Right lobe of liver (tissue), 6 donors: ENCODE measurements at places on chromosomes 6 and 20. TPM values are rescaled to one million over a fixed set of nuclear protein-coding genes. Genes with fewer than 3 reads are reported as not detected.

GRCh38 chr20:5893621-5894020 is 56.7 kb downstream of the TRMT6 start:
- DNase-seq = no peak
- no peaks in the 10 kb centered on the region for H3K36me3 ChIP-seq
- H3K27ac ChIP-seq = no peak overlapping the region
- H3K4me3 ChIP-seq = no peak overlapping the region

- H3K36me3 ChIP-seq = no peaks in the 10 kb centered on the region
- no peaks in the 10 kb centered on the region for H3K4me1 ChIP-seq
- DNase-seq = no peak
- no peak overlapping the region for H3K4me3 ChIP-seq
- no peaks in the 10 kb centered on the region for H3K27me3 ChIP-seq
Observed at GRCh38 chr20:37262505-37262904, 891 bp upstream of the GHRH start.

TCF15 gene
- not detected for total RNA-seq

DNA sequence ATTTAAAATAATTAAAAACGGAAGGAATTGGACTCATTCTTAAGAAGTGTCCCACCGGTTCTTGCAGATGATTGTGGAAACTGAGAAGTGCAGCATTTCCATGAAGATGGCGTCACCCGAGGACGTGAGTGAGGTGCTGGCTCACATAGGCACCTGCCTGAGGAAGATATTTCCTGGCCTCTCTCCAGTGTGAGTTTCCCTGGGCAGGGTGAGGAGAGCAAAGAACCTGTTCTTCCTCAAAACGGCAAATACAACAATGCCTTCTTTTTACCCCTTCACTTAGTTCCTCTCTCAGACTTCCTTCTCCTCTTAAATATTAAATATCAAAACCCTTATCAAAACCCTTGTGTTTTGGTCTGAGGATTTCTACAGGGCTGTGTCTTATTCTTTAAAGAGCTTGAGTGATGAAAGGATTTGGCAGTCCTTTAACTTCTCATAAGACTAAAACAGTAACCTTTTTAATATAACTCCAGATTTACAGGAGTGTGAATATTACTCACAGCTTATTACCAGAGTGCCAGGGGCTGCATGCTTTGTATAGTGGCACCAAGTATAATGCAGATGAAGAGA is 156.3 kb downstream of the CARMIL1 start:
- DNase-seq = no peak
- no peak overlapping the region for H3K27ac ChIP-seq
- H3K36me3 ChIP-seq = no peaks in the 10 kb centered on the region
- no peaks in the 10 kb centered on the region for H3K4me1 ChIP-seq
- no peak overlapping the region for H3K4me3 ChIP-seq

C20orf144 gene
- 0.18 TPM for total RNA-seq

DCDC2 gene
- total RNA-seq = 0.74 TPM

DNA sequence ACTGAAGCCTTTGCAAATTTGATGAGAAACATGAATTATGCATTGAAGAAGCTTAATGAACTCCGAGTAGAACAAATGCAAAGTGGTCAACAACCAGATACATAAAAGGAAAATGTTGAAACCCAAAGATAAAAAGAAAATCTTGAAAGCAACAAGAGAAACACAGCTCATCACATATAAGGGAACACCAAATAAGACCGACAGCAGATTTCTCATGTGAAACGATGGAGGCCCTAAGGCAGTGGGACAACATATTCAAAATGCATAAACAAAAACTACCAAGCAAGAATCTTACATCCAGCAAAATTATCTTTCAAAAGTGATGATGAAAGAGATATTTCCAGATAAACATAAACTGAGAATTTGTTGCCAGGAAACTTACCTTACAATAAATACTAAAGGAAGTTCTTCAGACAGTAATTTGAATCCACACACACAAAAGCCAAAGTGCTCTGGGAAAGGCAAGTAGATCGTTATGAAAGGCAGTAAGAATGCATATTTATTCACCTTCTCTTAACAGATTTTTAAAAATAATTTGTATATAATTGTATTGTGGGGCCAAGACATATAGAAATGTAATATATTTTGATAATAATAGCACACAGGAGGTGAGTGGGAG is 22.5 kb downstream of the SLC52A3 start:
- H3K4me1 ChIP-seq = no peaks in the 10 kb centered on the region
- no peak overlapping the region for H3K4me3 ChIP-seq

GRCh38 chr6:98836962-98837944 is 2.9 kb downstream of the POU3F2 start:
- H3K36me3 ChIP-seq = no peaks in the 10 kb centered on the region
- H3K4me3 ChIP-seq = no peak overlapping the region
- H3K27me3 ChIP-seq = peaks cover 75% of the 10 kb centered on the region
- no peak for DNase-seq
- H3K4me1 ChIP-seq = no peaks in the 10 kb centered on the region

BEND6 gene
- total RNA-seq = not detected

- H3K4me1 ChIP-seq = no peaks in the 10 kb centered on the region
- no peaks in the 10 kb centered on the region for H3K27me3 ChIP-seq
- H3K36me3 ChIP-seq = no peaks in the 10 kb centered on the region
Observed at GRCh38 chr6:68880050-68880813, 245.2 kb downstream of the ADGRB3 start.

TMEM200A gene
- 0.18 TPM for total RNA-seq

GRCh38 chr6:149782337-149782736 is 32.8 kb downstream of the PCMT1 start:
- H3K27me3 ChIP-seq = no peaks in the 10 kb centered on the region
- H3K4me1 ChIP-seq = no peaks in the 10 kb centered on the region
- DNase-seq = no peak
- H3K36me3 ChIP-seq = peaks cover 24% of the 10 kb centered on the region
- no peak overlapping the region for H3K27ac ChIP-seq

DNA sequence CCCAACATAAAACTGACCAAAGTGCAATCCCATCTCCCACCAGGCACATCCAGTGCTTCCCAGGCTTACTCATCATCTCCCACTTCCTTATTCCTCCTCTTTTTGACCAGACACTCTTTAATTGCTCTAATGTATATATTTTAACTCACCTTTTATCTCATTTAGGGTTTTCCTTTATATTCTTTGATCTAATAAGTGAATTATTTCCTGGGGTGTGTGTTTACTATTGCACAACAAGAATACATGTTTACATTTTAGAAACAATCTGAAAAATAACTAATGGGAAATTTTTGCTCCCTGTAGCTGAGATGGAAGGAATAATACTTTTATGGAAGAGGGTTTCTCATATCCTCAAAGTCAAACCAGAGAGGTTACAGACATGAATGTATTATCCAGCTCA is 18.4 kb downstream of the RHAG start:
- no peaks in the 10 kb centered on the region for H3K27me3 ChIP-seq
- no peak for DNase-seq
- H3K4me1 ChIP-seq = no peaks in the 10 kb centered on the region
- H3K4me3 ChIP-seq = no peak overlapping the region
- H3K36me3 ChIP-seq = no peaks in the 10 kb centered on the region

GRCh38 chr6:3228771-3229565 is 1.5 kb upstream of the TUBB2B start:
- H3K4me1 ChIP-seq = no peaks in the 10 kb centered on the region
- no peaks in the 10 kb centered on the region for H3K36me3 ChIP-seq

- peak within 1 kb of the TSS; percentile 34 for H3K4me3 ChIP-seq
- no peak for DNase-seq
- no peaks in the 10 kb centered on the region for H3K36me3 ChIP-seq
Observed at GRCh38 chr20:2692036-2692885, at the start of gene EBF4. TSS of gene EBF4 (plus strand) at chr20:2692780. CDS start at chr20:2693646, 866 bp downstream.

TBX18 gene
- total RNA-seq = 0.44 TPM

DNA sequence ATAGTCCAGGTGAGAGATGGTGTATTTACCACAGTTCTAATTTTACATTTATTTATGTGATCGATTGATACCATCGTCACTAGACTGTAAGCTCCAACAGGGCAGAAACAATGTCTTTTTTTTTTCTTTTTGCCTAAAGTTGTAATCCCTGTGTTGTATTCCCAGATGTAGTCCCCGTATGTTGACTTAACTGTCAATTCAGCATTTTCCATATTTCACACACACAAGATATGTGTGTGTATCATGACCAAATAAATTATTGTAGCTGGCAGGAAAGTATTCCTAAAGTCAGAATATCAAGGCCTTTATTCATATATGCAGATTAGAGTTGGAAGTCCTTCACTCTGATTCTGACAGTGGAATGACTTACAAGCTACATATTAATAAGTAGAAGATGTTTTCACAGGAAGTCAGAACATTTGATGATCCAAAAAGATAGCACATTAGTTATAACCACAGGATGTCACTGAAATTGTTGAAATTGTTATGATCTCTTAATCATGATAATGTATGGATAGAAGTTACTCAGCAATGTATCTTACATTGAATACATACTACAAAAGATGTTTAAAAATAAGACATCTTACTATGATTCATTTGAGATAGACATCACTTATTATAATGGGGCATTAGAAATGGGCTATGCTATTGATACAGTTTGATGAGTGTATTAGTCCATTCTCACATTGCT is 10.6 kb downstream of the RNF182 start:
- no peaks in the 10 kb centered on the region for H3K36me3 ChIP-seq
- DNase-seq = no peak
- H3K27ac ChIP-seq = no peak overlapping the region
- H3K4me3 ChIP-seq = no peak overlapping the region

NHSL1 gene
- 35.4 TPM for total RNA-seq

DNA sequence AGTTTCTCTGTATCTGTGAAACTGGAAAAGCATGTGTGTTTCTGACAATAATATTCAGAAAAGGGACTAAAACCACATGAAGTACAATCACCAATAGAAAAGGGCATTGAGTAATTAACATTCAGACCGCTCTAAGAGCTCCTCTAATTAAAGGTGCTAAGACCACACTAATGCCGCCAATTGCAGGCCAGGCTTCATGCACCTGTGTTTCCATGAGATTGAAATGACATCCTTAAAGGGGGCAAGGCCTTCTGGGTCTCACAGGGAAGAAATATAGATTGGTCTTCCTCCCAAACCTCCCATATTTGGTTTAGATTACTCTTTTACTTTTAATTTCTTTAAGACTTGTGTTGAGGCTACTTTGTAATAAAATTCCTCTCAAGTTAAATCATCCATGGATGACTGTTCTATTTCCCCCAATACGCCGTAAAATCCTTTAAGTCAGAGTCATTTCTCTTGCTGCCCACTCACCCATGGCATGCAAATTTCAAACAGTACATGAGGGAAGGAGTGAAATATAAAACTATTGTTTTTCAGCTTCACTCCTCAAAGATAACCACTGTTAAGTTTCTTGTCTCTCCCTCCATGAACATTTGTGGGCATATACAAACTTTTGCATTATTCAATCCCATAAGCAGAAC is 110.6 kb downstream of the UBE3D start:
- H3K27ac ChIP-seq = no peak overlapping the region
- no peaks in the 10 kb centered on the region for H3K4me1 ChIP-seq
- no peaks in the 10 kb centered on the region for H3K27me3 ChIP-seq
- DNase-seq = no peak

FAM184A gene
- total RNA-seq = 4.9 TPM

GRCh38 chr6:137233911-137234863 is 15.0 kb upstream of the IFNGR1 start:
- H3K27ac ChIP-seq = peak overlapping the region; percentile 25
- H3K4me1 ChIP-seq = no peaks in the 10 kb centered on the region
- H3K36me3 ChIP-seq = no peaks in the 10 kb centered on the region
- DNase-seq = no peak
- no peaks in the 10 kb centered on the region for H3K27me3 ChIP-seq
- no peak overlapping the region for H3K4me3 ChIP-seq

SLC25A27 gene
- total RNA-seq = 14.7 TPM

PPP1R14C gene
- total RNA-seq = not detected

GRCh38 chr6:2763876-2764540 is 1.2 kb upstream of the WRNIP1 start:
- H3K4me3 ChIP-seq = peak overlapping the region; percentile 59
- no peak for DNase-seq
- no peaks in the 10 kb centered on the region for H3K36me3 ChIP-seq
- H3K27ac ChIP-seq = peak overlapping the region; percentile 41
- H3K4me1 ChIP-seq = no peaks in the 10 kb centered on the region
- no peaks in the 10 kb centered on the region for H3K27me3 ChIP-seq

- H3K27me3 ChIP-seq = no peaks in the 10 kb centered on the region
- H3K4me1 ChIP-seq = no peaks in the 10 kb centered on the region
- H3K27ac ChIP-seq = no peak overlapping the region
- no peaks in the 10 kb centered on the region for H3K36me3 ChIP-seq
- DNase-seq = peak; percentile 61
- no peak overlapping the region for H3K4me3 ChIP-seq
Observed at GRCh38 chr20:38685853-38686473, 38.3 kb upstream of the SLC32A1 start.

DNA sequence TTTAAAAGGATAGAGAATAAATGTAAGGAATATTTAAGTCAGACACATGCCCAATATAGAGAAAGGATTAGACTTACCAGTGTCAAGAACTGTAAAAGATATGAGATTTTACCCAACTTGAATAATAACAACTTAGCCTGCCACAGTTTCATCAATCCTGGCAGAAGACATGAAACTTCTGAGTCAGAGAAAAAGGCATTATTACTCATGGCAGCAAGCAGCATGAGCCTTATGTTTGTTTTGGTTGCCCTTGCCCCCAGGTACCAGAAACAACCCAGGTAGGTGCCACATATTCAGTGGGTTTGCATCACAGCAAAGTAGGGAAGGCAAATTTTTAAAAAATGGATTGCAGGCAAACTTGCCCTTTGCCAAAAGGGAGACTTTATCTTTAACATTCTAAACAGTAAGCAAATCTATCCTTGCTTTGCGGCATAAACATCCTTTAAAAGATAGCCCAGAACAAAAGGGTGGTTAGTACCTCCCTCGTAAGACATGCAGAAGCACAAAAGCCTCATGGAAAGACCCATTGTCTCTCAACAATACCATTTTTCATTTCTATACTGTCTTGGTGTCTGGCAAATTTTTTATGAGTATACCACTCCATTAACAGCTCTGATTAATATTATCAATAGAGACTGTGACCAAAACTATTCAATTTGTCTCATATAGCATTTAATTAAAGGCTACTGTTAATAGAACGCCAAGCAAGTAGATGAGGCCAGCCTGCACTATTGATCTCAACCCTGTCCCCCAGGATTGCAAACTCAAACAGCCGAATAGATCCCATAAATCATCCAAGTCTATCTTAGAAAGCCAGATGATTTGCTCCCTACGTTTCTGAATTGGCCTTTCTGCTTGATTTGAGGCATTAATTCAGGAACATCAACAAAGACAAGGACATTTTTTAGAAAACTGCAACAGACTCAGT is 185.1 kb downstream of the COL19A1 start:
- H3K27ac ChIP-seq = no peak overlapping the region
- DNase-seq = no peak
- H3K4me1 ChIP-seq = no peaks in the 10 kb centered on the region
- H3K4me3 ChIP-seq = no peak overlapping the region
- no peaks in the 10 kb centered on the region for H3K27me3 ChIP-seq

RGS17 gene
- not detected for total RNA-seq

- H3K4me1 ChIP-seq = no peaks in the 10 kb centered on the region
- H3K27me3 ChIP-seq = no peaks in the 10 kb centered on the region
- no peak for DNase-seq
- H3K4me3 ChIP-seq = no peak overlapping the region
- H3K36me3 ChIP-seq = no peaks in the 10 kb centered on the region
Observed at GRCh38 chr6:14595751-14596150, 478.2 kb downstream of the CD83 start.

THBS2 gene
- total RNA-seq = 7.7 TPM
